ENCODE measurements at places on chromosomes 2 and 18.
A peak's percentile ranks its signal among the peaks of the same experiment; 100 is the strongest.

GRCh38 chr2:128369602-128370467, 51.2 kb upstream of the HS6ST1 start:
- DNase-seq, result no peak

- no peak for DNase-seq
Measured at GRCh38 chr2:14231391-14231898, 401.1 kb upstream of the LRATD1 start.

GRCh38 chr2:181991171-181991885, 5.7 kb downstream of the PPP1R1C start:
- no peak for DNase-seq

GRCh38 chr2:83531206-83531826, 927.8 kb downstream of the SUCLG1 start:
- DNase-seq, result no peak

- DNase-seq, result no peak
Measured at GRCh38 chr2:241187101-241187917, 1.2 kb upstream of the ANO7 start.

DNA sequence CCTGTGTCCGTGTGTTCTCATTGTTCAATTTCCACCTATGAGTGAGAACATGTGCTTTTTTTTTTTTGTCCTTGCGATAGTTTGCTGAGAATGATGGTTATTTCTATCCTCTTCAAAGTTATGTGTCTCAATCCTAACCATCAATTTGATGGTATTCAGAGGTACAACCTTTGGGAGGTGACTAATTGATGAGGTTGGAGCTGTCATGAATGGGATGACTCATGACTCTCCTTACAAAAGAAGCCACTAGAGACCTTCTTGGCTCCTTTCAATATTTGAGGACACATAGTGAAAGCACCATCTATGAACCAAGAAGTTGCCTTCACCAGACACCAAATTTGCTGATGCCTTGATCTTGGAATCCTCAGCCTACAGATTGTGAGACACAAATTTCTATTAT, 677.1 kb upstream of the DDX18 start:
- DNase-seq, result no peak

- no peak for DNase-seq
Measured at GRCh38 chr18:28018351-28018750, 158.6 kb downstream of the CDH2 start.

GRCh38 chr2:108594132-108594981, 60.1 kb downstream of the LIMS1 start:
- DNase-seq, result no peak

GRCh38 chr2:237000481-237000880, 85.2 kb upstream of the COPS8 start:
- DNase-seq, result no peak

GRCh38 chr2:190996338-190996946, 17.5 kb downstream of the STAT1 start:
- no peak for DNase-seq

GRCh38 chr2:163119966-163120365, 281.4 kb upstream of the KCNH7 start:
- DNase-seq, result no peak

- DNase-seq, result peak; percentile 85
Measured at GRCh38 chr2:131030478-131030971, 62.7 kb downstream of the FAM168B start.

DNA sequence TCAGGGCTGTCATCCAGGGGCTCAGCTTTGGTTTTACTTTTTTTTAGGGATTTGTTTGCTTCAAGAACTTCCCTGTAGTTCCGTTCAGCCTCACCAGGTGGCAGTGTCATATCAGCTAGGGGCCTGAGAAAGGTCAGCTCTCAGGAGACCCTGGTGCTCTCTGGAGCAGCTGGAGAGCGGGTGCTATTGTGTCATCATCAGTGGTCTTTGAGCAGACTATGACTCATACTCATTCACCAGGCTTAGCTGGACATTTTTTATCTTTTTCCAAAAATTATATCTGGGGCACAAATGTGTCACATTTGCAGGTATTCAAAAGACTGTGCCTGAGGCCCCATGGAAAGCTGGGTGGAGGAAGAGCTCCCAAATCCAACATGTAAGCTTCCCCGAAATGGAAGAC, 24.4 kb downstream of the ZNF892 start:
- DNase-seq, result peak; percentile 39

DNA sequence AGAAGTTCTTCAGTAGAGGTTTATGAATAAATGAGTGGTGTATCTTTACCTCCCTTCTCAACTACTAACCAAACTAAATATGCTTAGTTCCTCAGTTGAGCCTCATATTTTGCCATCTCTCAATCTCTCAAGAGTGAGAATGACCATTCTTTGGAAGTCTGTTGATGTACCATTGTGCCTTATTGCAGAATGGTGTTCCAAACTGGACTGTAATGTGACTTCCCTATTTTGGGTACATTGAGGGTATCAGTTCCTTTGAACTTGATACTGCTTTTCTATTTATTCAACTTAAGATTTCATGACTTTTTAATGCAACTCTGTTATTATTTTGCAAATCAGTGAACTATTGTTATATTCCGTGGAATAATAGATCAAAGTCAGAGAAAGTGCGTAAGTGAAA, 159.4 kb downstream of the PTPRM start:
- no peak for DNase-seq

- no peak for DNase-seq
Measured at GRCh38 chr2:123061534-123061933, 963.6 kb upstream of the CNTNAP5 start.

DNA sequence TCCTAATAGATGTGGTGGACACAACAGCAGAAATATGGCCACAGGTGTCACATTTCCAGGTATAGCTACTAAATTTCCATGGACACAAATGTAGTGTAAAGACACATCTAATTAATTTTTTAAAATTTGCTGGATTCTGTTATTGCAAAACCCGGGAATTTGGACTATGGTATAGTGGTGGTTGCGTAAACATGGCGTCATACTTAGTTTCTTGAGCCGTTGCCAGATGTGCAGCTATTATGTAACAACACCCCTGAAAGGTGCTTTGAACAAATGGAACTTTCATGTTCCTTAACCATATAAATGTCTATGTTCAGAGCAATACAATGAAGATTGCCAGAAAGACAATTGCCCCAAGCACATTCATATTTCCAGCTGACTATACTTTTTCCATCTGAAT, 85.9 kb downstream of the HRH4 start:
- no peak for DNase-seq

- DNase-seq, result no peak
Measured at GRCh38 chr18:5029592-5029991, 167.5 kb downstream of the AKAIN1 start.

- DNase-seq, result no peak
Measured at GRCh38 chr2:167581961-167582574, 665.3 kb downstream of the STK39 start.

DNA sequence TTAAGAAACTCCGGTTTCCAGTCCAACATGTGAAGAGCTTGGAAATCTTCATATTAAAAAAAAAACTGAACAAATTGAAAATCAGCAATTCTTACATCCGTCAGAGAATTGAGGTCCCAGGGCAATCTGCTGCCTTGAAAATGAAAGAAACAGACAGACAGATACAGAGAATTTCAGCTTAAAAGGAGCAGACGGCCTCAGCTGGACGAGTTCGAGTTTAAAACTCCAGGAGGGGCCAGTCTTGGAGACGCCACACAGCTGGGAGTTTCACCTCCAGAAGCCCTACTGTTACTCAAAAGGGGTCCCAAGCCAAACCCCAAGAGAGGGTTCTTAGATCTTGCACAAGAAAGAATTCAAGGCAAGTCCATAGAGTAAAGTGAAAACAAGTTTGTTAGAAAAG, 226.5 kb upstream of the ARL4C start:
- no peak for DNase-seq

DNA sequence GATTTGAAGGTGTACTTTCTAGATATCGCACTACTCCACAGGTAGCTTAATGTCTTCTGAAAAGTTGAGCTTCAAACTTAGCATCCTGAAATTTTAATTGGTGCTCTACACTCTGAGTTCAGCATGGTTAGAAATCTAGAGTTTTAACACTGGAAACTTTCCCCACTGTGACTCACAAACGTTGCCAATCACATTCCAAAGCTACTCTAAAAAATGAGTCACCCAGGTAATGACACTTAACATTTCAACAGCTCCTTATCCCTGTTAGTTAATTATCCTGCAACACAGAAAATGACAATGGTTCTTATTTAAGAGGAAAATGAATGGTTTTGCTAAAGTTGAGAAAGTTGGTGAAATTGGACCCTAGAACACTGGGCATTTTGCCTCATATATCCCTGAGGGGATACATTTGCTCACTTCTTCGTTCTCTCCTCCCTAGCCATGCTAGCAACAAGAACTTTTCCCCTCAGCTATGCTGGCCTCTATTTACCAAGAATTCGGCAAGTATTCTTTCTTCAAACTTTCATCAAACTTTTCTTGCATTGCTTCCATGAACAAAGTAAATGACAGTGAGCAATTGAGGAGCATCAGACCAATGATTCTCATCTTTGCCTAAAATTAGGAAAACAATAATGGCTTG, 1024.1 kb upstream of the KLHL29 start:
- DNase-seq, result no peak

DNA sequence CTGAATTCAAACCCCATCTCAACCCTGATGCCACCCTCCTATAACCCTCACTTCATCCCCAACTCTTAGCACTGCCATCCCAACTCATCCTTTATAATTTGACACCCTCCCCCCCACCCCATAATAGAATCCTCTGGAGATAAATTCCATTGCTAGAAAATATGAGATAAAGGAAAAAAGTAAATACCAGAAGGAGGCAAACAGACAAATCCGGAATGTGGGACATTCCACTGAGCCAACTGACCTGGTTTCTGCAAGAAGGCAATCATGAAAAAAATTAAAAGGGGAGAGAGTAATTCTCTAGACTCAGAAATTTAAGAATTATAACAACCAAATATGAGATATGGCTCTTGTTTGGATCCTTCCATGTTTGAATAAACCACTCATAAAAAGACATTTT, 132.4 kb downstream of the CYP26B1 start:
- DNase-seq, result no peak

GRCh38 chr2:106695919-106696318, 190.0 kb downstream of the ST6GAL2 start:
- DNase-seq, result no peak

DNA sequence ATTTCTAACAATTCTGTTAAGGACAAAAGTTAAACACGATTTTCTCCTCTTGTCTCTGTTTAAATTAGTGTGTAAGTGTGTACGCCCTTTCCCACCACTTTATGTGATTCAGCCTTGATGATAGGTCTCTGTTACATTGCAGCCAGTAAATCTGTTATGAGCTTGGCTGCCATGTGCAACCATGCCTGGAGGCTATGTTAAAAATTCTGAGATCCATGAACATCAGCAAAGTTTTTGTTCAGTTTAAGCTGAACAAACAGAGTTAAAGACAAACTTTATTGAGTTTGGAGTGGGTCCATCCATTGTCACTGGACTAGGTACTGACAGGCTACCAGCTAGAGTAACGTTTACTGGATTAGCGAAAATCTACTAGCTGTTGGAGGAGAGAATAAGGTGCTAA, 110.4 kb downstream of the NCKAP5 start:
- no peak for DNase-seq

DNA sequence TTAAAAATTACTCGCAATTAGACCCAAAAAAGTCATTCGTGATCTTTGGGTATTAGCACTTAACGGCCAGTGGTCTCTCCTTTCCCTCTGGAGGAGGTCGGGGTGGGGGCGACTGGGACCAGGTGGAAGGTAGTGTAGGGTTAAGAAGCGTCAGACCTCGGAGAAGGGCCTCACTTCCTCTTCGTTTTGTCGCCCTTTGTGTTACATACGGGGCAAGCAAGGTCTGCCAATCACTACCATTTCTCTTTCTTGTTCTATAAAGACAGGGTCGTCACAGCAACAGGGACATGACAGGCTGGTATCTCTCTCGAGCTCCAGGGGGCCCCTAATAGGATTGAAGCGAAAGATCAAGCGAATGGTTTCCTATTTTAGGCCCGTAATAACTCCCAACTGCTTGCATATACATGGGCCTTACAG, 136.6 kb downstream of the INSIG2 start:
- no peak for DNase-seq

- DNase-seq, result no peak
Measured at GRCh38 chr18:5317186-5317585, 21.7 kb upstream of the ZBTB14 start.

DNA sequence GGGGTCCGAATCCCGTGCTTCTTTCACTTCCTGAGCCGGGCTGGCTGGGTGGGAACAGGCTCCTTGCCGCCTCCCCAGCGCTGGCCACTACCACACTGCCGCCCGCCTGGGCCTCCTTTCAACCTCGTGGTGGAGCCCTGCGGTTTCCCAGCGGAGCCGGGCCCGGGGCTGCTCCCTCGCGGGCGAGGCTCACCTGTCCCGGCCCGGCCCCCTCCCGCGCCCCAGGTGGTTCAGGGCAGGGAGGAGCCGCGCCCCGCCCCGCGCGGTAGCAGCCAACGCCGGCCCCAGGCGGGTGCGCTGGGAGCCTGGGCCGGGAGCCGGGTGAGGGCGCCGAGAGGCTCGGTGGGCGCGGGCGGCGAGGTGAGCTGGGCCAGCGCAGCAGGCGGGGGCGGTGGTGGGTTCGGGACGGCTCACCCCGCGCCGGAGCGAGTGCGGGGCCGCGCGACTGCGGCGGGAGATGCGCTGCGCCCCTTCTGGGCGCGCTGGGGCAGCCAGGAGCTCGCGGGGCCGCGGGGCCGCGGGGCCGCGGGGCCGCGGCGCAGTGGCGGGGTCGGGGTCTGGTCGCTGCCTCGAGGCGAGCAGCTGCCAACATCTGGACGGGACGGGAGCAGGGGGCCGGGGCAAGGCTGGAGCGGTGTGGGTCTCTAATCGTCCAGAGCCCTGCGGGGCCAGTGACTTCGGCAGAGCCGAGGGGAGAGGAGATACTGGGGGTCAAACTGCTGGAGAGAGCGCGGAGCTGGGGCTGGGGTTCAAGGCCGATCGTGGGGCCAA, at the start of gene LYPD6B:
LYPD6B (plus strand) TSS at position 258 of the 771 bp plus-strand sequence. CDS start 92,250 bp downstream, outside the sequence.
- DNase-seq, result no peak

GRCh38 chr2:60383401-60384143, 169.9 kb downstream of the BCL11A start:
- DNase-seq, result no peak

- DNase-seq, result no peak
Measured at GRCh38 chr2:122100756-122101155, 345.3 kb downstream of the TSN start.

GRCh38 chr18:70292628-70293027, 3.8 kb downstream of the SOCS6 start:
- DNase-seq, result no peak
